ENCODE measurements at places on chromosomes 5 and 9.
A peak's percentile ranks its signal among the peaks of the same experiment; 100 is the strongest.

- H3K36me3 ChIP-seq: no peaks in the 10 kb centered on the region
- no peaks in the 10 kb centered on the region for H3K4me1 ChIP-seq
- H3K27ac ChIP-seq: no peak overlapping the region
- no peaks in the 10 kb centered on the region for H3K27me3 ChIP-seq
- DNase-seq: no peak
- no peak overlapping the region for H3K4me3 ChIP-seq
Observed at GRCh38 chr5:4804691-4805360, 335.3 kb upstream of the ADAMTS16 start.

GRCh38 chr5:150778517-150779396, at the start of gene SMIM3:
TSS of gene SMIM3 (plus strand) at chr5:150778757. CDS start at chr5:150795441, 16,684 bp downstream.
- H3K4me3 ChIP-seq: peak within 1 kb of the TSS; percentile 85
- no peaks in the 10 kb centered on the region for H3K27me3 ChIP-seq
- DNase-seq: peak; percentile 86
- peak within 1 kb of the TSS; percentile 83 for H3K27ac ChIP-seq

DNA sequence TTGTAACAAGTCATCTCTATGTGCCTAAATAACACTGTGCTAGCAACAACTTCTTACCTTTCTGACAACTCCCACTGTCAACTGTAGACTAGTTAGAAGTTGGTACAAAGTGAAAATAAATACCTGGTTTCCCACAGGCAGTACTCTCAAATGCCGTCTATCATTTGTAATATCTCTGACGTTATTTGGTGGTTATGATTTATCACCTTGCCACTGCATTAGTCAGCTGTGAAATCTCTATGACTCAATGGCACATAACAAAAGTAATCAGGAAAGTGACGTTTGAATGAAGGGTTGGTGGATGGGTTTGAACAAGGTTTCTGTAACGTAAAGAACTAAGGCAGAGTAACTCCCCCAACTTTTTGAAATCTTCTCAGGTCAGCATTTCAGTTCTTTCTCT, 592.3 kb downstream of the MAT2B start:
- no peak for DNase-seq
- no peaks in the 10 kb centered on the region for H3K36me3 ChIP-seq
- H3K4me3 ChIP-seq: no peak overlapping the region
- no peaks in the 10 kb centered on the region for H3K4me1 ChIP-seq

DNA sequence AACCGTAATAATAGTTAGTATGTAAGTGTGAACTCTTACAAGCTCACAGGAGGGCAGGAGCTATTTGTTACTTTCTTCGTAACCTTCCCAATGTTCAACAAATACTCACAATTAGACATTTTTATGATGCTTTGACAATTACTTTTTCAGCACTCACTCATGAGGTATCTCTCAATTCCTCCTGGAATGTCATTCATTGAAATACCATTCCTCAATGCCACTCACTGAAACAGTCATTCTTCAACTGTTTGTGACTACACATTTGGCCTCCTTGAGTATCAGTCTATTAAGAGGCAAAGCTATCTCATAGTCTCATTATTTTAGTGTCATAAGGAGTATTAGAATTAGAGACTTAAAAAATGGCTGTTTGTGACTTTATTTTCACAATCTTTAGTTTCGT, 734.1 kb upstream of the DMAC1 start:
- DNase-seq: no peak
- no peaks in the 10 kb centered on the region for H3K4me1 ChIP-seq
- H3K27me3 ChIP-seq: no peaks in the 10 kb centered on the region
- no peak overlapping the region for H3K4me3 ChIP-seq
- H3K27ac ChIP-seq: no peak overlapping the region
- no peaks in the 10 kb centered on the region for H3K36me3 ChIP-seq

DNA sequence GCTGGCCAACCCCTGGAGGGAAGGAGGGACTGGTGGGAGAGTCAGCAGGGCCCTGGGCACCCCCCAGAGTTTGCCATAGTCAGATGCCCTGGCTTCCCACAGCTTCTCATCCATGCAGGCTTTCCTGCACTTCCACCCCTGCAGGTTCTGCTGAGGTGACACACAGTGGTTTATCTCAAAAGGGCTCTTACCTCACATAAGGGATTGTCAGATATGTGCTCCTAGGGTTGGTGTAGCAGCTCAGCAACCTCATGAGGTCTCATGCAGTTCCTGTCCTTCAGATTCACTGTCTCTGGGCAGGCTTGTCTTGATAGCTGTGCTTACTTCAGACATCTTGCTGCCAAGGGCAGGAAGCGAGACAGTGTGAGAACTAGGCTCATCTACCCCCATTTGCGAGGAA, 143.4 kb downstream of the KDM4C start:
- H3K4me3 ChIP-seq: no peak overlapping the region
- H3K27me3 ChIP-seq: no peaks in the 10 kb centered on the region
- peaks cover 3% of the 10 kb centered on the region for H3K36me3 ChIP-seq
- 0 out of 2 replicates have a peak, but pooled peaks cover 7% of the 10 kb centered on the region for H3K4me1 ChIP-seq
- no peak for DNase-seq

Measured in SK-N-SH (cell line).